Esophagus mucosa (tissue), 1 donor: ENCODE measurements at places on chromosomes 7 and 10. TPM values are rescaled to one million over a fixed set of nuclear protein-coding genes. Genes with fewer than 3 reads are reported as not detected.

- ATAC-seq = no peak
Measured at GRCh38 chr10:21954690-21955089, 48.8 kb downstream of the DNAJC1 start.

GRCh38 chr7:106639476-106640334 is 21.3 kb downstream of the CCDC71L start:
- no peak for ATAC-seq

The PIP4K2A gene
- 10.0 TPM for total RNA-seq

DNA sequence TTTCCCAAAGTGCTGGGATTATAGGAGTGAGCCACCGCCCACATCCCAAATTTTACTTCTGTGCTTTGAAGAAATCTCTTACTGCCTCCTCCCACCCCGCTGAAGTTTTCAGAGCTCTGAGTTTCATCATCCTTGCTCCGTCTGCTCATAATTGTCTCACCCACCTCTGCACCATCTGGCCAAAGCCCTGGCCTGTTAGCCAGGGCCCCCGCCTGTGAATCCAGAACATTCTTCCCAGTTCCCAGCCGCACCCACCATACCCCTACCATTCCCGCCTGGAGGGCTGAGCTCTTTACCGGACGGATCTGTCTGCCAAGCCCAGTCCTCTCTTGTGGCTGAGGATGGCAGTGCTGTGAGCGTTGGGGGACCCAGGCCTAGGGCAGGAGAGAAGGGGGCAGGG is 14.5 kb downstream of the SSC4D start:
- ATAC-seq = no peak

- ATAC-seq = no peak
Measured at GRCh38 chr10:118333871-118334270, 8.3 kb downstream of the FAM204A start.

DNA sequence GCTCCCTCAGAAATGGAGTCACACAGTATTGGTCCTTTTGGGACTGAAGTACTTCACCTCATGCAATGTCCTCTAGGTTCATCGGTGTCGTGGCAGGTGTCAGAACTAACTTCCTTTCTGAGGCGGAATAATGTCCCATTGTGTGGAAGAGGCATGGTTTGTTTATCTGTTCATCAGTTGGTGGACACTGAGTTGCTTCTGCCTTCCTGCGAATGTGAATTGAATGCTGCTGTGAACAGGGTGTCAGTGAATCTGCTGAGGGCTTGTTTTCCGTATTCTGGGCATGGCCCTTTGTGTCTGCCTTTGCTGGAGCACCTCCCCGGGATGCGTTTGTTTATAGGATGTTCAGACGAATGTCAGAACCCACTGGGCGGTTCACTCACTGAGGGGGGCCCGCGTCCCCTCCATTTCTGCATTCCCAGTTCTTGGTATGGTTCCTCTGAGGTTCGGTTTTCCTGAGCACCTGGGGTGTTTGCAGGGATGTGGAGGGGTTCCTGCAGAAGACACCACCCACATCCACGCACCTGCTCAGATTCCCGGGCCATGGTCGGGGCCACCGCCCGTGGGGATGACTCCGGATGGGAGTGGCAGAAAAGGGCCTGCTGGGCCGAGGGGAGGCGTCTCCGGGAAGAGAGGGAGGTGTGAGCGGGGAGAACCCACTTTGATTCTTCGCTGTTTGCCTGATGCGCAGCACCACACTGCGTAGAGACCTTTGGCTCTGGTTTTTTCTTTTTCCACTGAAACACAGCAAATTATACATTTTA is 33.1 kb downstream of the CHST12 start:
- ATAC-seq = no peak

GRCh38 chr10:42638821-42639270 is 476 bp upstream of the ZNF33B start:
- no peak for ATAC-seq

DNA sequence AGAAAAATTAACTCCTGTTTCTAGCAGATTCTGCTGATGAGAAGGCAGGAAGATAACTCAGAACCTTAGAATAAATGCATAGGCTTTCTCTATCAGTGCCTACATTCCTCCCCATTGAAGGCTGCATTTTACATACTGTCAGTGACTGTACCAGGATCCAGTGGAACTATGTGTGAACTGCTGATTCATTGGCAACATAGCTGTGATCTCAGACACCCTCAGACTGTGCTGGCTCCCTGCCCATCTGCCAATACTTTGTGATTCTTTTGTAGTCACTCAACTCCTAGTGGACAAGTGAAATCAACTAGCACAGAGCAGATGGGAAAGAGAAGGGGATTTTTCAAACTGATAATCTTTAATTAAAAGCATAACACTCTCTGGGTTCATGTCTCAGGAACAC is 375.8 kb downstream of the MDFIC start:
- peak; percentile 83 for ATAC-seq

DNA sequence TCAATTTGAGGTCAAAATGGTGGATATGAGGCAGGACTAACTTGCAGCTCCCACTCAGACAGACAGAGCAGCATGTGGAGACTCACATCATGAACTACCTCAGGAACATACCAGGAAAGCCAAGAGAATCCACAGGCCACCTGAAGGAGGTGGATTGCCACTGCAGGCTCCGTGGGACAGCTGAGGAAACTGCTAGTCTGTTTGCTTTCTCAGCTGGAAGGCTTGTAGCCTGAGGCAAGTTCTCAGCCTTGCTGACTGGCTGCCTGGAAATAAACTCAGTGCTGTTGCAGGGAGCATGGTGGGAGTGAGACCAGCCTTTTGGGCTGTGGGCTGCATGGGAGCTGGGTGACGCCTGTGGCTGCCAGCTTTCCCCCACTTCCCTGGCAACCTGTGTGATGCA is 202.9 kb downstream of the ZNF248 start:
- ATAC-seq = no peak
